Stimulated activated CD4-positive, alpha-beta T cell treated with anti-CD3 and anti-CD28 coated beads, Interleukin-15, amount 100 ng/mL, for 1 hour (primary cell): ENCODE measurements at places on chromosomes 6 and 20.

- no peak for DNase-seq
These were observed 196.3 kb upstream of the SUPT3H start for GRCh38 chr6:45574014-45574461.

DNA sequence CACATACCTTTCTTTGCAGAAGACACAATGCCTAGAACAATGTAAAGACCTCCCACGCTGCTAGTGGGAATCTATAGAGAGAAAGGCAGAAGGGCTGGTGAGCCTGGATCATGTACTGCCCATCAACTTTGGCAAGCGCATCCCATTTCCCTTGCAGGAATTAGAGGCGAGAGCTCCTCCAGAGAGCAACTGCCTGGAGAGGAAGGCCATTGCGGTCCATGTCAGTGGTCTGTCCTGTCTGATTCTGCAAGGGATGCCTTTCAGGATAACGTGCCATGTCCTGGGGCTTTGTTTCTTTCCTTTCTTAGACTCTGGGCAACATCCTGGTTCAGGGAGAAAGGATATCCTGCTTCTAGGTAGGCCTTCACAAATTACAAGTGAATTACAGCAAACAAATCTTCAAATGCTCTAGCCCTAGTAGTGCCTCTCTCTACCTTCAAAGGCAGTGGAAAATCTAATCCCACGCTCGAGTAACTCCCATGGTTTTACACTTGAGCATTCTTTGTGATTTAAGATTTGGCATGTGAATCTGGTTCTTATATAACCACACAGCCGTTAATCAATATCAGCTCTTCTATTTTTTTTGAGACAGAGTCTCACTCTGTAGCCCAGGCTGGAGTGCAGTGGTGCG is 38.5 kb downstream of the GCNT2 start:
- DNase-seq, result no peak

DNA sequence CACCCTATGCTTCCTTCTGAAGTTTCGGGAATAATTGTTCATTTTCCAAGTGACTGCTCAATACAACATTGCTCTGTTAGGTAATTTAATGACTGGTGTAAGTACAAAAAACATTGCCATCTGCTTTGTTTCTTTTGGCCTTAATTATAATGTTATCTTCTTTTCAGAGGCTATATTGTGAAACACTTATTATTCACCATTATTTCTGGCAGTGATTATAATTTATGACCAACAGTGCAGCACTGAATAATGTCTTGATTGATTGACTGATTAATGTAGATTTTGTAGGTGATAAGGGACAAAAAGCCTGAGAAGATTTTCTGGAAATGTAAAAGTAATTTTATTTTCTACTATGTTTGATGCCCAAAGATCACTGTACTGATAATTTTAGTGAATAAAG is 377.7 kb downstream of the PLCB1 start:
- no peak for DNase-seq

DNA sequence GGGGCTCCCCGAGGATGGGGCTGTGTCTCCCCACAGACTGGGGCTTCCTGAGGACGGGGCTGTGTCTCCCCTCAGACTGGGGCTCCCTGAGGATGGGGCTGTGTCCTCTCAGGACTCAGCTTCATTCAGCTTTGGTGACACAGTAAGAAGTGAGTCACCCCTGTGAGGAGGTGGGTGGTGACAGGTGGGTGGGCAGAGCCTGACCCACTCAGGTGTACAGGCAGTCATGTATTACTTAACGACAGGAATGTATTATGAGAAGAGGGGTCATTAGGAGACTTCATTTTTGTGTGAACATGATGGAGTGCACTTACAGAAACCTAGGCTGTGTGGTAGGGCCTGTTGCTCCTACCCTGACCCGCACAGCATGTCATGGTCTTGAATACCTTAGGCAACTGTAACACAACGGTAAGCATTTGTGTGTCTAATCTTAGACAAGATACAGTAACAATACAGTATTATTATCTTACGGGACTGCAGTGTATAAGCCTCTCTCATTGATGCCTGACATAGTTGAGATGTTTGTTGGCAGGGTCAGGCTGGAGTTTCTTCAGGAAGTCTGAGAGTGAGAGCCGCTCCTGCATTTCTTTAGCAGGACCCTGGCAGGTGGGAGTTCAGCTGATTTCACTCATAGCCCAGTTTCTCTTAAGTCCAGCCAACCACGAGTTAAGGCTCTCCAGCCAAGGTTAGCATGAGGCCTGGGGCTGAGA is 10.9 kb upstream of the PGC start:
- DNase-seq, result no peak

GRCh38 chr6:158038291-158039177 is 56.9 kb downstream of the SYNJ2 start:
- DNase-seq, result no peak

DNA sequence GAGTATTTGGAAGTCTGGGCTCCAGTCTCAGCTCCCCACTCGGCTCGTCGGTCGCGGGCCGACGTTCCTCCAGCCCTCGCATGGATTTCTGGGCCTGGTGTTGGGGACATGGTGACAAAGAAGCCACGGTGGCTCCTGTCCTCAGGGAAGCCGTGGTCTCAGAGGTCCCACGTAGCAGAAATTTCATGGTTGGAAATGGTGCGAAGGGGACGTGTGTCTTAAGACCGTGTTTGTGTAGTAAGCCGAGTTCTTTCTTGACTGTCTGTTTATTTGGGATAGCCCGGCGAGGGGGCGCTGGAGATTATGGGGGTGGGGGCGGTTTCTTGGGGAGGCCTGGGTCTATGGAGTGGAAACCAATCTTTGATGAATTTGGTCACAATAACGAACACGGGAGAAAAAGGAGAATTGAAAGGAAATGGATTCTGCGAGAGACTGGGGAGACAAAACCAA is 23.5 kb upstream of the MAP3K7 start:
- no peak for DNase-seq

DNA sequence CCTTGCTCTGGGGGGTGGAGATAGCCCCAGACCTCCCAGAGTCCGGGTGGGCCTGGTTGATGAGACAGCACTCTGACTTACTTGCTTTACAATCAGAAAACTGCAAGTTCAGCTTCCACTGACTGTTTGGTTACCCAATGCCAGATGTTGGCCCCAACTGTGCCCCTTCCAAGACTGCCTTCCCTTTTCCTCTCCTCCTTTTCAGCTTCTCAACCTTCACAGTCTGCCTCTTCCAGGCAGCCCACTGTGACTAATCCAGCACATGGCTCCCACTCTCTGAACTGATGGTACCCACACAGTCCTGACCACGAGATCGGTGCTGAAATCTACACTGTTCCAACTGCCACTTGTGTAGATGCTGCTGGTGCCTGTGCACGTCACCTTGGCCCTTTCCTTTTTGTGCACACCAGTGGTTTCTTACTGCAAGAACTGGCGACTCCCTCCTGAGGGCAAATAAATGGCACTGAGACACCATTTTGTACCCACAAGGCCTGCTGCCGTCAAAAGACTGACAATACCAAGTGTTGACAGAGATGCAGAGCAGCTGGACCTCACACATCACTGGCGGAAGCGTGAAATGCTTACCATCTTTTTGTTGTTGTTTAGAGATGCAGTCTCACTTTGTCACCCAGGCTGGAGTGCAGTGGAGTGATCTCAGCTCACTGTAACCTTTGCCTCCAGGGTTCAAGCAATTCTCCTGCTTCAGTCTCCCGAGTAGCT is 1.8 kb upstream of the ARFGAP1 start:
- no peak for DNase-seq

GRCh38 chr6:20533746-20534294 is 437 bp upstream of the CDKAL1 start:
- no peak for DNase-seq

GRCh38 chr6:153989989-153990388 is 49.1 kb upstream of the OPRM1 start:
- no peak for DNase-seq

DNA sequence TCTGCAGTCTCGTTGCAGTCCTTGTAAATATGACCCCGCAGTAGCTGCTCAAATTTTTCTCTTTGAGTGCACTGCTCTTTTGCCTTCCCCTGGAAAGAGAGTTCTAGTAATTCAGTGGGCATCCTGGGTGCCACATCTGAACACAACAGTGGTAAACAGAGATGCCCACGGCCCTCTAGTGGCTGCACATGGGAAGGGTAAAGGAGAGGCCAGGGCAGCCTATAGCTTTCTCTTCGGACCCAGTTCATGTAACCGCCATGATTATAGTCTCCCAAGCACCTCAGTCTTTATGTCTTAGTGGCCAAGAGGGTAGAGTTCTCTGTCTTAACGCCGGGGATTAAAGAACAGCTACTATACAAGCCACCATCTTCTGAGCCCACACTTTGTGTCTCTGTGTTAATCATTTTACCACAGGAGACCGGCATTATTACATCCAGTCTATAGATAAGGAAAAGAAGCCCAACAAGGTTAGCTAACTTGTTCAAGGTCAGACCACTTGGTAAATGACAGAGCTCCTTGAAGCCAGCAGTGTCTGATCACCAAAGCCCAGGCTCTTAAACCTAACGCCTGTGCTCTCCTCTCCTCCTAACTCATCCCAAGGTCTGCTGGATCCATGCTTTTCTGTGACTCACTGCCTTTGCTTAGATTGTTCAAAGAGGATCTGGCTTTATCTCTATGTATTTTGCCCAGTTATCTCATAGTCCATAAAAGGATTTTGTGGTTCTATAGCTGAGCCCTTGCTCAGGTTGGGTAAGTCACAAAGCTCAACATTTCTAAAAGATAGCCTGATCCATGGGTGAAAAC is 81.8 kb downstream of the ISM1 start:
- DNase-seq, result no peak

GRCh38 chr6:25138233-25138933 is 140.8 kb upstream of the CARMIL1 start:
- DNase-seq, result peak; percentile 29

DNA sequence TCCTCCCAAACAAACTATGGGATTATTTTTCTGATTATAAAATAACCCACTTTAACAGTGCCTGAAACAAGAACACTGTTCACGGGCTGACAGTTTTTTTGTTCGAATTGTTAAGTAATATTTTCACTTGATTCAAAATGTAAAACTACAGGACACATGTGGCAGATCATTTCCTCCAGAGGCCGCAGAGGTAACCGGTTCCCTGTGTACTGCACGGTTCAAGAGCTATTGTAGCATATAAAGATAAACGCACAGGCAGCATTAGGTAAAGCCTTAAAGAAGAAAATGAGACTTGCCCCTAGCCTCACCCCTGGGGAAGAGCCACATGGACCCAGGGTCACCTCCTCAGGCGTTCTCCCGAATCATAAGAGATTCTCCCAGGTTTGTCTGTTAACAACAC is 181.3 kb upstream of the AFDN start:
- DNase-seq, result no peak

- no peak for DNase-seq
These were observed 256.9 kb upstream of the SASH1 start for GRCh38 chr6:148085631-148086331.

GRCh38 chr20:51543422-51543788 is 886 bp upstream of the NFATC2 start:
- no peak for DNase-seq

GRCh38 chr6:445571-446417 is 54.2 kb downstream of the IRF4 start:
- no peak for DNase-seq
